CD8-positive, alpha-beta T cell (primary cell): ENCODE measurements at places on chromosomes 6 and 20.

GRCh38 chr6:14026831-14027539, 90.6 kb upstream of the CD83 start:
- DNase-seq, result no peak

GRCh38 chr20:1621316-1621715, 1.5 kb upstream of the SIRPB1 start:
- DNase-seq, result no peak

- DNase-seq, result no peak
These were observed 40.7 kb downstream of the PHACTR2 start for GRCh38 chr6:143718472-143718871.

DNA sequence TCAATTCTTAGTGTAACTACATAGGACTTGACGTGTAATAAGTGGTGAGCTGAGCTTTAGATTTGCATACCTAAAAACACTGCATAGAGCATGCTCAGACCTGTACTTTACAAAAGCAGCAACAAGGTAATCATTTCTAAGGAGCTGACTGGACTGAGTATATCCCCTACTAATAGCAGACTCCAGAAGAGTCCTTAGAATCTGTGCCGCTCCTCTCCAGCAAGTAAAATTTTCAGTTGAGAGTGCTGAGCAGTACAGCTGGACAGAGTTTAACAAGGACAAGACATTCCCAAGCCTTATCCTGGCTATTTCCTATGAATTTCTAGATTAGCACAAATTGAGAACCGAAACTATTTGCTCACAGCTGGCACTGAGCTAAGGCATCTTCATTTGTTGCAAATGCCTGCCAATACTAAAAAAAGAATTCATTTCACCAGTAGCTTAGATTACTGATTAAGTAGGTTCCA, 26.1 kb upstream of the KLHL31 start:
- no peak for DNase-seq

GRCh38 chr20:13158369-13158768, 62.7 kb upstream of the ISM1 start:
- no peak for DNase-seq

- DNase-seq, result no peak
These were observed 361.9 kb downstream of the BCKDHB start for GRCh38 chr6:80468398-80468797.

GRCh38 chr20:48186447-48186846, 401.2 kb upstream of the SULF2 start:
- DNase-seq, result no peak

GRCh38 chr6:137277971-137278637, 58.9 kb upstream of the IFNGR1 start:
- DNase-seq, result no peak

GRCh38 chr6:38460186-38460585, 179.5 kb downstream of the BTBD9 start:
- DNase-seq, result no peak

- DNase-seq, result no peak
These were observed 60.1 kb upstream of the MAP3K7 start for GRCh38 chr6:90646940-90647339.

DNA sequence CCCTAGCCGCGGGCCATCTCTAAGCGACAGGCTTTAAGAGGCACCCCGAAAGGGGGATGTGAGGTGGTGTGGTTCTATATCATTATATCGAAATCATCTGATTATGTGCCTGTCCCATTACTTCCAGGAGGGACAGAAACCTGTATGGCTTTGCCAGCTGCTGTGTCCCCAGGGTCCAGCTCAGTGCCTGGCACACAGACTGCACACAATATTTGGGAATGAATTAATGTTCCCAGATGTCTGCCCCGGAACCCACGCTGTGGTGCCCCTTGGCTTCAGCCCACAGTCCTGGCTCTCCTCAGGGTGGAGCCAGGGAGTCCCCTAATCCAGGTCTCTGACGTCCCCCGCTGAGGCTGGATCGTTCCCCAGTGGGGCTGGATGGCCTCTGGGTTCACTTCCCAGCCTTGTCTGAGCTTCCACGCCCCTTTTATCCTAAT, 8.9 kb upstream of the AHCY start:
- DNase-seq, result no peak

- DNase-seq, result no peak
These were observed 2.3 kb downstream of the CLPS start for GRCh38 chr6:35794536-35795452.

GRCh38 chr6:38234141-38234540, 405.6 kb downstream of the BTBD9 start:
- DNase-seq, result no peak

GRCh38 chr6:169967687-169968086, 216.3 kb downstream of the ERMARD start:
- DNase-seq, result no peak

DNA sequence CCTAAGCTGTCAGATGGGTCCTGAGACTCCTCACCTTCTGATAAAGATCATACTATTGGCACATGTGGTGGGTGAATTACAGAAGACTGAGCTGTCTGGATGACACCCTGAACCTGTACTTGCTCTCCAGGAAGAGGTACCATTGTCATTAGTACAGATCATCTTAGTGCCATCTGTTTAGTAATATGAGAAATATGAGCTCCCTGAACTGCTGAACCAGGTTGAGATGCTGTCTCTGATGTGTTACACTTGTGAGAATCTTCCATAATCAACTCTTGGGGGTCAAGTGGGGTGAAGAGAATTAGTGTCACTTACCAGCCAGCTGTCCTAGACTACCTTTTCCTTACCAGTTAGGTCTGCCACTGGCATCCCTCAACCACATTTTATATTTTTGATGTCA, 531.0 kb downstream of the EPHA7 start:
- no peak for DNase-seq

DNA sequence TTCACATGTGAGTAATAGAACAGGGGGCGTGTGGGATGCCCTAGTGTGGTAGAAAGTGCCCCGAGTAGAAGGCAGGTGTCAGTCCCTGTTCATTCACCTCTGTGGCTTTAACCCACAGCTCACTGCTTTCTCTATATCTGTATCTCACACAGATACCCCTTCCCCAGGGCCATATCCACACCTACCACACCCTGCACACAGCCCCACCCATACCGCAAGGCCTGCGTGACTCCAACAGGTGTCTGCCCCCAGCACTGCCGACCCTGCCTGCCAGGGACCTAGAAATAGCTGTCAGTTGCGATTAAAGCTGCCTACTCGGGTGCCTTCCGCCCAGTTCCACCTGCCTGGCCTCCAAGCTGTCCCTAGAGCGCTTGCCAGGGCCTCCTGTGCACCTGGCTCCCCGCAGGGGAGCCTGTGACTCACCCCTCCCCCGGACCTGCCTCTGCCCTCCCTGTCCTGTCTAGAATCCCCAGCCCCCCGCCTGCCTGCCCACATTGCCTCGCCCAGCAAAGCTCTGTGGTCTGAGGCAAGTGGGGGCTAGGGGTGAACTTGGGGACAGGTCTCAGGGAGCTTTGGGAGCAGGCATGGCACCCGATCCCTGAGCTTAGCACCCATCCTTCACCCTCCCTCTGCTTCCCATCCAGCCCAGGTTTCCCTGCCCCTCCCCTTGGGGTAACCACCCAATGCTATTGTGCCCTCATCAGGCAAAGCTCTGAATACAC, 38.3 kb upstream of the ID1 start:
- DNase-seq, result no peak

DNA sequence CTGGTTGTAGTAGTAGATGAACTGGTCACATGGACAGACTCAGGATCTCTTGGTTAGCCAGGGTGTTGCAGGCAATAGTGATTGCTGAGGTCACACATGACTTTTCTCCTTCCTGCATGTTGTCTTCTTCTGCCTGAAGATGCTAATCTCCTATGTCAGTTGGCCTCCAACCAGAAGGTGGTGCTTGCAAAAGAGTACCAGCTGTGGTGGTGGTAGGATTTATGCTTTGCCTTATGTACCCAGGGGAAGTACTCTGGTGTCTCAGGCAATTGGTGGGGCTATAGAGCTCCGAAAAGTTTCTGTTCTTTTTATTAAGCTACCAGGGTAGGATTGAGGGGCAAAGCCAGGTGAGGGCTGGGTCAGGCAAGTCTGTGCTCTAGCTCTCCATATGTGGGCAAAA, 98.5 kb downstream of the CARMIL1 start:
- no peak for DNase-seq

GRCh38 chr6:36779227-36779626, 60.0 kb downstream of the CPNE5 start:
- DNase-seq, result no peak

GRCh38 chr6:90483116-90483839, 103.6 kb downstream of the MAP3K7 start:
- DNase-seq, result no peak

- DNase-seq, result no peak
These were observed 24.0 kb upstream of the ARMH2 start for GRCh38 chr6:24822696-24823095.

DNA sequence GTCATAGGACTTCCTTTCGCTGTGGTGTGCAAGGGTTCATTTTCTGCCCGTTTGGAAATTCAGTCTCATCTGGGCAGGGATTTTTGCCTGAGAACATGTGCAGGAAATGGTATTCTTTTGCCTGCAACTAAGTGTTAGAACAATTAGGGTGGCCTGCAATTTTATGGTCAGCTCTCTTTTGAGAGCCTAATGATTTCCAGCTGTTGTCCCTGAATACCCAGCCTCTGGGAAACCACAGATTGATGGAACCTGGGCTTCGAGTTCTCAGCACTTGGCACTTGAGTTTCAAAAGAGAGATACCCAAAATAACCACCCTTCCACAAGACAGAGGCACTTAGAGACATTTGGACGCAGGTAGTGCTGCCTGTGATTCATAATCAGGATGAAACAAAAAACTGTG, 217.2 kb upstream of the FOXA2 start:
- DNase-seq, result no peak

DNA sequence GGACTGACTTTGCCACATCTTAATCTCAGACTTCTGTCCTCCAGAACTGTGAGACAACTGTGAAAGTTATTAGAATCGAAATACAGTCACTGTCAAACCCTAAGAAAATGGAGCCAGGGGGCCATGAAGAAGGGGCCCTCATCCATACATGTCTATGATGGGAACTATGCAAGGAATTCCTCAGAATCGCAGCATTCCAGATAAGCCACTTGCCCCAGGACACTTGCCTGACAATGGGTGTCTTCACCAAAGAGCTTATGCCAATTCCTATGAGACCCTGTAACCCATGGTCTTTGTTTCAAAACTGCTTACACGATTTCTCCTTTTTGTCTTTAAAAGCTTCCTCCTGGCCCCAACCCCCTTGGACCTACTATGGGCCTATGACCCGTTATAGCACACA, 90.4 kb upstream of the FOXP4 start:
- DNase-seq, result no peak
